ENCODE measurements at places on chromosomes 6 and 20.

- peak; percentile 89 for DNase-seq
Measured at GRCh38 chr20:38680500-38681306, 43.6 kb upstream of the SLC32A1 start.

- DNase-seq: no peak
Measured at GRCh38 chr6:11755725-11756124, 22.9 kb downstream of the ADTRP start.

DNA sequence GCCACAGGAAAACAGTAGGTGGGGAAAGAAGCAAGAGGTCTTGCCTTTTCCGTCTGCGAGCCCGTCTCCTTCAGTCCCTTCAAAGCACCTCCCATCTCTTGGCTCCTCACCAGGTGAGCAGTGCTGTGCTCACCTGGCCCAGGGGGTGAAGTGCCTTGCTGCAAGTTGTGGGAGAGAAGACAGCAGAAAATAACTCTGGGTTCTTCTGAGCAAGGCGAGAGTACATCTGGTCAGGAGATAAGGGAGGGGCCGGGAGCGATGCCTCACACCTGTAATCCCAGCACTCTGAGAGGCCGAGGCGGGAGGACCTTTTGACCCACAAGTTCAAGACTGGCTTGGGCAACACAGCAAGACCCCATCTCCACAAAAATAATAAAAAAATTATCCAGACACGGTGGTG, 35.6 kb upstream of the TGM3 start:
- DNase-seq: no peak

DNA sequence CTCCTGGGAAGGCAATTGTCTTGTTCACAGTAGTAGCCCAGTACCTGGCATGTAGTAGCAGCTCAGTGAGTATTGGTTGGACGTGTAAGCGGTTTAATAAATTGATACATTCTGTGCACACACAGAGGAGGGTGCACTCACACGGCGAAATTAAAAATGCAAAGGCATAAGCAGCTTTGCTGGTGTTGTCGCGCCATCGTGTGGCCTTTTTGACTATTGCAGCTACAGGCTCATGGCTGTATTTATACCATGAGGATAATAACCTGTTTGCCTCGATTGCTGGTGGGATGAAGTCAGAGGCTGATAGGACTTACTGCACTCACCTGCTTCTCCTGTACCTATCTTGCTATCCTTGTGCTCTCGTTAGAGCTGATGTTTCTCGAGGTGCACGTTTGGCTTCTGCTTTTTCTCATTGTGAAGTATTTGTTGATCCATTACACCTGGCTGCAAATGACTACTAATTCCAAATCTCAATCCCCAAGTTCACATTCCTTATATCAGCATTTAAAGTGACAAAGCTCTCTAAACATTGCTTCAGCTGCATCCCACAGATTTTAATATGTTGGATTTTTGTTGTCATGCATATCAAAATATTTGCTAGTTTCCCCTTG, 61.5 kb downstream of the TBXT start:
- peak; percentile 80 for DNase-seq

DNA sequence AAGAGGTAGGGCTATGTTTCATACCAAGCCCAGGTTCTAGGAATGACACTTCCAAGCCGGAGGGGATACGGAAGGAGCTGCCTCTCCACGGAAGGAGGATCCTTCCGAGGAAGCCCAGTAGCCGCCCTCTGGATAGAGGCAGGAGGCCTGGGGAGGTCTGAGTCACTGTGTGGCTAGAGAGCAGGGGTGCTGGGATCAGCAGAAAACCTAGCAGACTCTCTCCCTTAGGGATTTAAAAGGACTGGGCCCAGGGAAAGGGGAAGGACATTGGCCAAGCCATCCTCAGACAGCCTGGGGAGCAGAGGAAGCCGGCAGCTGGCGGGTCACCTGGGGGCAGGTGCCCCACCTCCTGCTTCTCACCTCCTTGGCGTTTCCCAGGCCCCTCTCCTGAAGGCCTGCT, 36.6 kb upstream of the NFATC2 start:
- no peak for DNase-seq

DNA sequence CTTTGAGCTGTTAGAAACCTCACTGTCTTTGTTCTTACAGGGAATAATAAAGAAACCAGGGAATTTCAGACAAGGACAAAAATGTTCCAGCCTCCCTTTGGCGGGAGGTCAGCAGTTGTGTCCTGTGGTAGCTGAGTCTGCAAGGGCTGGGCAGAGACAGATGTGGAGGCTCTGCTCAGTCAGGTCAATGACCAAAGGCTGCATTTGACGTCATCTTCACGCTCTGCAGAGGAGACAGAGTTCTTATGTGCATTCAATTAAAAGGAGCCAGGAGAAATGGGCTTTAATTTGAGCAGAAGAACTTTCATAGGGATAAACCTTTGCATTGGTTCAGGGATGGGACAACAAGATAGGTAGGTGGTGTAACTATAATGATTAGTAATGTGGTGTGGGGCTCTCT, 45.1 kb upstream of the FOXA2 start:
- DNase-seq: no peak

- peak; percentile 90 for DNase-seq
Measured at GRCh38 chr20:31661625-31662371, 24.1 kb downstream of the COX4I2 start.

- no peak for DNase-seq
Measured at GRCh38 chr6:121584586-121585369, 149.3 kb downstream of the GJA1 start.

GRCh38 chr6:89054208-89054607, 26.3 kb upstream of the PNRC1 start:
- no peak for DNase-seq

Measured in neural progenitor cell (in vitro differentiated cells).